ENCODE measurements at places on chromosomes 2 and 18.

DNA sequence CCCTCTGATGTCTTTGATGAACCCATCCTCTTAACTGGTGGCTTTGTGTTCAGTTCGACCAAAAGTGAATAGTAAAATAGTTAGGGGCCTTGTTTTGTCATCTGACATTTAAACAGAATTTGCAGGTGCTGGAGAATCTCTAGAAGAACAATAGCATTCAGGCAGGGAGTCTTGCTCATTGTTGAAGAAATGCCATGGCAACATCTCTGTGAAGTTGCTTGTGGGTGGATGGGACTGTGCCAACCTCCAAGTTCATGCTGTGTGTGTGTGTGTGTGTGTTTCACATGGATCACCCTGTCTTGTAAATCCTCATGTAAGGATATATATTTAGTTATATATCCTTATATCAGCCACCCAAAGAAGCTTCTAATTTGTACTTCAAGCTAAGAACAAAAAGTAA is 66.7 kb downstream of the SKA1 start:
- H3K4me1 ChIP-seq, result no peaks in the 10 kb centered on the region
- DNase-seq, result no peak

- no peak overlapping the region for H3K27ac ChIP-seq
- DNase-seq, result no peak
- H3K4me1 ChIP-seq, result no peaks in the 10 kb centered on the region
- no peaks in the 10 kb centered on the region for H3K27me3 ChIP-seq
- H3K36me3 ChIP-seq, result no peaks in the 10 kb centered on the region
Observed at GRCh38 chr2:59449274-59449673, 1104.2 kb downstream of the BCL11A start.

GRCh38 chr2:122875091-122875865 is 1119.8 kb downstream of the TSN start:
- H3K27me3 ChIP-seq, result no peaks in the 10 kb centered on the region
- no peak overlapping the region for H3K4me3 ChIP-seq
- no peak for DNase-seq
- H3K4me1 ChIP-seq, result no peaks in the 10 kb centered on the region

- no peaks in the 10 kb centered on the region for H3K36me3 ChIP-seq
- no peak for DNase-seq
- peaks cover 37% of the 10 kb centered on the region for H3K27me3 ChIP-seq
- no peaks in the 10 kb centered on the region for H3K4me1 ChIP-seq
- H3K27ac ChIP-seq, result no peak overlapping the region
- H3K4me3 ChIP-seq, result no peak overlapping the region
Observed at GRCh38 chr2:10961490-10961875, 49.7 kb downstream of the KCNF1 start.

Measured in mesenchymal stem cell (in vitro differentiated cells and primary cell).